ENCODE measurements at places on chromosomes 6 and 20.

DNA sequence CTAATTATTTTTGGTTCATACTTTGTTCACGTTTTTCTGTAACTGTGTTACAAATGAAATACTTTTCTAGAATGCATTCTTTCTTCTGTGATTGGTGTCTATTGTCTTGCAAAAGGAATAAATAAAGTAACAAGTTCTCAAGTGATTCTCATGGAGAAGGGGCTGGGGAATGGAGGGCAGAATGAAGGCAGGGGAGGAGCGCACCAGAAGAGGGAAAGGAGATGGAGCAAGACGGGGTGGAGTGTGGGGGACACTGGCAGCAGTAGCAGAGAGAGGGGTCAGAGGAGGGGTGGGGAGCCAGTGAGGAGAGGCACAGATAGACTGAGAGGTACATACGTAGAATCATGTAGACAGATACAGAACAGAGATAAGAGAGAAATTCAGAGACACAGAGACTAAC lies 136.5 kb downstream of the CARMIL1 start:
- no peak for DNase-seq

GRCh38 chr20:19083136-19083621 lies 129.3 kb upstream of the SLC24A3 start:
- DNase-seq, result no peak

DNA sequence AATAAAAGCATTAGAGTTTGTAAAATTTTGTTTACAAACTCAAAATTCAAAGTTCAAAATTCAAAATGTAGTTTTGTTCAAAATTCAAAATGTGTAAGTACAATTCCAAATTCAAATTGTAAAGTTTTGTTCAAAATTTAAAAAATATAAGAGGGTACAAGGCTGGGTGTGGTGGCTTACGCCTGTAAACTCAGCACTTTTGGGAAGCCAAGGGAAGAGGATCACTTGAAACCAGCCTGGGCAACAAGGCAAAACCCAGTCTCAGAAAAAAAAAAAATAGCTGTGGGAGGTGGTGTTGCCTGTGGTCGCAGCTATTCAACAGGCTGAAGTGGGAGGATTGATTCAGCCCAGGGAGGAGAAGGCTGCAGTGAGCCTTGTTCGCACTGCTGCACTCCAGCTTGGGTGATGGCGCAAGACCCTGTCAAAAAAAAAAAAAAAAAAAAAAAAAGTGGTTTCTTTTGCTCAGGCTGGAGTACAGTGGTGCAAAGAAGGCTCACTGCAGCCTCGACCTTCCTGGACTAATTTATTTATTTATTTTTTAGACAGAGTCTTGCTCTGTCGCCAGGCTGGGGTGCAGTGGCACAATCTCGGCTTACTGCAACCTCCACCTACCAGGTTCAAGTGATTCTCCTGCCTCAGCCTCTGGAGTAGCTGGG lies 5.4 kb upstream of the ZBTB12 start:
- no peak for DNase-seq

GRCh38 chr20:23226612-23227265 lies 123.9 kb upstream of the NXT1 start:
- no peak for DNase-seq

DNA sequence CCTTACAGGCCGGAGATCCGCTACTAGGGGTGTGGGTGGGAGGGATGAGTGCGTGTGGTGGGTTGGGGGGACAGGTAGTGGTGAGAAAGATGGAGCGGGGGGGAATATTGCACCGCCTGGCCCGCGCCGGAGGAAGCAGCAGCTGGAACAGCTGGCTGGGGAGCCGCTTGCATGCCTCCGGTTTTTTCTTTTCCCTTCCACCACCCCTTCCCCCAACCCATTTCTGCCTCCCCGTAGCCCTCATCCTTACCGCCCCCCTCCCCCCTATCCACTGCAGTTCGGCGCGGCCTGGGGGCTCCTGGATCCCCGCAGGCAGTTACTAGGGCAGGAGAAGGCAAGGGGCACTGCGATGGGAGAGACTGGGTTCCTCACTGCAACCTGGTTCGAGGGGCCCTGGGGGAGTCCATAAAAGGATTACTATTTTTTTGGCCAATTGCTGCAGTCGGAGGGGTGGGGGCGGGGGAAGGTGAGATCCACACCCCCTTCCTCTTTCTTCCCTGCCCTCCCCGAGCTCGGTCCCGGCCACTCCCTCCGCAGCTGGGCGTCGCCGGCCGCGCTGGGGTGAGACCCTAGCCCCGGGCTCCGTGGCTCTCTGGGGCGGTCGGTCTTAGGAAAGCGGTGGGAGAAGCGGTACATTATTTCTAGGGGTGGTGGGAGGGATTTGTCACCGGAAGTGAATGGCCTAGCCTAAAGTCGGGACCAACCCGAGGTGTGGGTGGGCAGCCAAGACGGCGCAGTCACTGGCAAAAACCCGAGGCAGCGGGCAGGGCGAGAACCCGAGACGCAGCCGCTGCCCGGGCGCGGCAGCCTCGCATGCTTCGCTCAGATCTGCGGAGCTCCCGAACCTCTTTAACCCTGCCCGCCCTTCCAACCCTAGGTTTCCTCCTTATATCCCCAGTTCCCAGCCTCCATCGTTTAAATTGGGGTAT lies 824 bp upstream of the TBCC start:
- peak; percentile 46 for DNase-seq

- DNase-seq, result no peak
Measured at GRCh38 chr20:33236351-33236750, 555 bp downstream of the BPIFA1 start.

DNA sequence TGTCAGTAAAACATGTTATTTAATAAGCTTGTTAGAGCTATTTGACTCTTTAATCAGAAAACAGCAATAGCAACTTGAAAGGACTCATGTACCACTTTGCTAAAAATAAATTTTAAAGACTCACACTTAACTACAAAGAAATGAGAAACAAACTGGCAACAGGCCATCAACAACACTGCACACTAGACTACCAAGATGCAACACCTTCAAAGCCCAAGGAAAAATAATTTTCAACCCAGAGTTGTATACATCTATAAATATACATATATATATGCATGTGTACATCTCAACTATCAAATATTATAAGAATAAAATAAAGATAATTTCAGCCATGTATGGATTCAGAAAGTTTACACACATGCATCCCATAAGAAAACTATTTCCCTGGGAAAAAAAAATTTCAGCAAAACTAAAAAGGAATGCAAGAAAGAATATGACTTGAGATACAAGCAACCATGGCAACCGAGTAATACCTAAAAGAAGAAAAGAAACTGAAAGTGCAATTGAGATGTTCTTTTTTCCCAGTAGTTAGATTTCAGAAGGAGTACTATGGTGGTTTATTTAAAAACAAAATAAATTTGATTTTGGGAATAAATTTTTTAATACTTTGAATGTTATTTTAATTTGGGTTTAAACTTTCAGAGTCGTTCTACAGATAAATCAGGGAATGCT lies 303.8 kb downstream of the UBE3D start:
- no peak for DNase-seq

DNA sequence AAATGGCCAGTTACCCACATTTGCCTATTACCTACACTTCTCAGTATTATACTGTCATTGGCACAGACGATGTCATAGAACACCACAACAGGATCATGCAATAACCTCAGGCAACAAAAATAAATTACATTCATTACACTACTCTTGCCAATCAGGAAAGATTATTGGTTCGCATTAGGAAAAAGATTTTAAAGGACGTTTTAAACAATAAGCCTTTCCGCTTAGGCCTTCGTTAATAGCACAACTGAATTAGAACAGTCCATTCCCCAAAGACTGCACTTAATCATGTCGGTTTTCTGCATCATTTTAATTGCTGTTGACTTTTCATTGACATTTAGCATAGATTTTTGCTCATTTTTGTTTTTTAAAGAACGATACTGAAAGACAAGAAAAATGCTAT lies 912 bp upstream of the SENP6 start:
- no peak for DNase-seq

DNA sequence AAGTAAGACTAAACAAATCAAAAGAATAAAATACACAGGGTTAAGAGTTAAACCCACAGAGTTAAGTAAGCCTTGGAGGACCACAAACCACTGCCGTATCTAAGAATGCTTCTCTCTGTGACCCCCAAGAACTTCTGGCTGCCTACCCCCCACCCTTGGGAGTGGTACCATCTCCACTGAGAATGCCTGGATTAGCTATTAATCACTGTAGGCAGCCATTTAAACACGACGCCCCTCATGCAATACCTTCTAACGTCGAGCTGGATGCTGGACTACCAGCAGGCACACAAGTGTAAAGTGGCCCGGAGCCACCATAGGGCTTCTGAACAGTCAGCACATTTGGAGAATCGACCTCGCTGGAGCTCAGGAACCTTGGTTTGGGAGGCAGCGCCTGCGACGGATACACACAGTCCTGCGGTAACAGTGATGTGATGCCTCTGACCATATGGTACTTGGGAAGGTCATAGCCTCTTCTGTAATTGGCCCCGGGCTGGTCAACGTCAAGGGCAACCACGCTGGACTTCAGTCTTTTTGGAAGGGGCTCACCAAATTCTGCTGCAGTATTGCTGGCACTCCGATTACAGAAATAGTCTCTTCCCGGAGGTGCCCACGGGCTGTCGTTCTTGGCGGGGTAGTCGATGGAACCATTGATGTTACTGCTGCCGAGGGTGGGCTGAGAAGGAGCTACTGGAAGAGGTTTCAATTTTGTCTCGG lies 18.0 kb downstream of the ZNF217 start:
- DNase-seq, result no peak

- DNase-seq, result no peak
Measured at GRCh38 chr20:53995949-53996348, 74.4 kb downstream of the BCAS1 start.

- DNase-seq, result no peak
Measured at GRCh38 chr6:3808759-3809514, 40.2 kb upstream of the FAM50B start.

DNA sequence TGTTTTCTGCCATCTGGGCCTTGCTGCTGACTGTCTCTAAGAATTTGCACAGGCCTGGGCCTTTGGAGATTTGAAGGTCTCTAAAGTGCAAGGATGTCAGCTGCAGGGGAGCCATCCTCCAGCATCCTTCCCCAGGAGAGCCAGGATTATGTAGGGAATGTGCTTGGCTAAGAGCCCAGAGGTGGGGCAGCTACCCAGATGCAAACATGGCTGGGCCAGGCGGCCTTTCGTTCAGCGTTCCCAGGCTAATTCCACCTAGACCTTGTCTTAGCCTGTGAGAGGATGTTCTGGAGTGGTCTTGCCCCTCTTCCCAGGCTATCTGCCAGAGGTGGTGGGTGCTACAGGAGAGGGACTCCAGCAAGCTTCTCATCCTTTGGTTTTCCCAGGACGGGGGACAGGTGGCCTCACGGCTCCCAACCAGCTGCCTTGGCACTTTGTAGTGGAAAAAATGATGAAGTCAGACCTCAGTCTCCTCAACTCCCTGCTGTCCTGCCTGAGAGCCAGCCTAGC lies 7.7 kb upstream of the PTGIS start:
- DNase-seq, result no peak

GRCh38 chr20:47468290-47469050 lies 33.2 kb upstream of the NCOA3 start:
- DNase-seq, result no peak

- no peak for DNase-seq
Measured at GRCh38 chr6:37302086-37302686, 44.2 kb upstream of the TMEM217 start.

- no peak for DNase-seq
Measured at GRCh38 chr6:96811136-96811535, 26.1 kb downstream of the GPR63 start.

GRCh38 chr6:106512048-106512967 lies 117.0 kb downstream of the RTN4IP1 start:
- DNase-seq, result peak; percentile 62

- no peak for DNase-seq
Measured at GRCh38 chr6:118469468-118469867, 78.6 kb upstream of the PLN start.

DNA sequence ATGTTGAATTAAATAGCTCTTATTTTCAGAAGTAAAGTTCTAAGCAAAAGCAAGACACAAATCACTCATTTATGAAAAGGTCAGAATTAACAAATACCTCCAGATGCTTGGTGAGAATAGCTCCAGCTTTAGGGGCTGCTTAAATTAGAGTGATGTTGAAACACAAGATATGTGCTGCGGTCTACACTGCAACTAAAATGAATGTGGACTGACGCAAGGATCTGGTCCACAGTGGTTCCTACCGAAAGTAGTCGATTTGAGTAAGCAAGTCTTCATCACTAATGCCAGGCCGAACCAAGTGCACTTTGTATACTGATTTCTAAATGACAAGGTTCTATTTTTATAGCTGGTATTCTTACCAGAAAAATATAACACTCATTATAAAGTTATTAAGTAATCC lies 96.3 kb downstream of the PRDM1 start:
- DNase-seq, result no peak

GRCh38 chr6:95599706-95600105 lies 22.4 kb downstream of the MANEA start:
- no peak for DNase-seq

DNA sequence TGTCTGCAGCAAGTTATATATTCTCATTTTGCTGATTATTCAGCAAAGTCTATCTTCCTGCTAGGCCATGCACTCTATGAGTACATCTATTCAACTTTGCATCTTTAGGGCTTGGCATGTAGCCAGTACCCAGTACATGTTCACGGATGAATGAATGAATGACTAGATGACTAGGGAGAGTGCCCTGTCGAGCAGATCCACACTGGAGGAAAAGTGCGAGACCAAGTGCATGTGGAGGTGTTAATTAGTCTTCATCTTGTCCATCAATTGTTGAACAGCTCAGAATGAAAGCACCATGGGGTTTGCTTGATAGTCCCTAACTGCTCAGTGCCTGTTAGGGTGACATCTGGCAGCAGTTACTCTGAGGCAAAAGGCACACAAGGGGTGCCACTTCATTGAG lies 30.4 kb downstream of the TM9SF4 start:
- DNase-seq, result no peak

DNA sequence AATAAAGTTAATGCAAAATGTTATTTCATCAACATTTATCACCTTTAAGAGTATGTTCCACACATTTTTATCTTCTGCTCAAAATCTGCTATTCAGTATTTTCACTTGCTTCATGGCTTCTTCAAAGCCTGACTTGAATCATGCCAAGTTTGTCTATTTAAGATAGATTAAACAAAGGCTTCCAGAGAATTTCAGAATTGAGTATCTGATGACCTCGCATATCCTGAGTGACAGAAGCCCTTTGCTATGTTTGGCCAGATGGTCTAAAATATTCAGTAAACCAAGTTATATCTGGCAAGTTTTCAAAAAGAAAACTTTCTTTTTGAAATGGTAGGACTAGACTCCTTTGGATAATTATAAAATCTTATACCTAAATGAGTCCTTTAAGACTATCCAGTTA lies 348.9 kb upstream of the KCNQ5 start:
- no peak for DNase-seq

GRCh38 chr20:23776067-23776771 lies 25.5 kb upstream of the CST1 start:
- DNase-seq, result no peak
